Fibroblast of upper back skin (primary cell): ENCODE measurements at places on chromosomes 4 and X.

DNA sequence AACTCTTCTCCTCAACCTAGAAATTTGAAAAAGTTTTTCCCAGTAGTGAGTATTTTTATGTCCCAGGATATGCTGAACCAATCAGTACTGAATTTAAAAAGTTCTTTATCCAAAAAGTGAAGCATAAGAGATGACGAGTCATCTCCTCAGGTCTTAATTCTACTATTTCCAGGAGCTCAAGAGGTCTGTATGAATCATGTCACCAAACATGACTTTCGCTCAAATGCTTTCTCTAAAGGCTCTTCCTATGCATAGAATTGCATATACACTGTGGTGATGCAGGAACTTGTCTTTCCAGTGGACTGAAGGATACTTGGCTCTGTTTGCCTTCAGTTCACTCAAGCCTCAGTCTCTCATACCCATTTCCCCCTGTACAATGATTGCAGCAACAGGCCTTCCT lies 36.1 kb downstream of the ZNF41 start:
- DNase-seq = no peak

- DNase-seq = no peak
Observed at GRCh38 chr4:96025011-96025410, 185.1 kb downstream of the PDHA2 start.

DNA sequence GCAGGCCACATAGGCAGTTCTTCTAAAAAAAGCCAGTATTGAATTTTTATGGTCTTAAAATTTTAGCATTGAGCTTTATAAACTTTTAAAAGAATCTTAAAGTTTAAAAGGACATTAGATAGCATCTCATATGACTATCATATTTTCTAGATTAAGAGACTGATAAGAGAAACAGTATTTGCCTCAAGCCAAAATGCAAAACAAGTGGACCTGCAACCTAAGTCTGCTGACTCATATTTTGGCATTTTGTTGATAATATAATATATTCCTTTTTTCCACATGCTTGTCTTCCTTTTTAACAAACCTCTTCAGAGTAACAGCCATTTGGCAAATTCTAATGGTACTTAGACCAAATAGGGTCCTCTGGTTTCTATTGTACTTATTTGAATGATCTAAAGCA lies 328.5 kb upstream of the GALNTL6 start:
- DNase-seq = no peak

- DNase-seq = peak; percentile 41
Observed at GRCh38 chr4:188934320-188934962, 795.2 kb downstream of the TRIML1 start.

GRCh38 chrX:22136711-22137110 lies 104.6 kb downstream of the PHEX start:
- DNase-seq = no peak

DNA sequence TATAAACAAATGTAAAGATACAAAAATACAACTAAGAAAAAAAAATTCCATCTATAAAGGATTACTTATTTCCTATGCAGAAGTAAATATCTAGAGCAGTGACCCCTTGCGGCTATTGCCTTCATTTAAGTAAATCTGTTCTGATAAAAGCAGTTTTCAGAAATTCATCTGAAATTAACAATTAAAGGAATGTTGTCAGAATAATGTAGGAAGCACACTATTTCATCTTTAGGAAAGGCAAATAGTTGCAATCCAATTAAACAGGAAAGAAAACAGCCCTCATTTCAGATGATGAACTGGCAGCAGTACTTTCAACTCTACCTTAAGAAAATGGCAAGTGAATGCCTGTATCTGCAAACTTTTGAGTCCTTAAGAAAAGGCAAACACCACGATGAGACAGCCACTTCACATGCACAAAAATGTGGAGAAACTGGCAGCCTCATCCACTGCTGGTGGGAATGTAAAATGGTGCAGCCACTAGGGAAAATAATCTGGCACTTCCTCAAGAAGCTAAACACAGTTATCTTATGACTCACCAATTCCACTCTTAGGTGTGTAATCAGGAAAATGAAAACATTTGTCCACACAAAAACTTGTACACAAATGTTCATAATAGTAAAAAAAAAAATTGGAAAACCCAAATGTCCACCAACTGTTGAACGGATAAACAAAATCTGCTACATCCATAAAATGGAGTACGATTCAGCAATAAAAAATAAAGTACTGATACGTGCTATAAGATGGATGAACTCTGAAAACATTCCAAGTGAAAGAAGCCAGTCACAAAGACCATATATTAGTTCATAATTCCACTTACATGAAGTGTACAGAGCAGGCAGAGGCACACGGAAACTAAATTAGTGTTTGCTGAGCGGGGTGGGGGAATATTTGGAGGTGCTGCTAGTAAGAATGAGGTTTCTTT lies 2.0 kb upstream of the THAP9 start:
- DNase-seq = peak; percentile 91

GRCh38 chr4:38385093-38386004 lies 278.6 kb upstream of the KLF3 start:
- peak; percentile 81 for DNase-seq

GRCh38 chr4:576991-577498 lies 950 bp upstream of the TMEM271 start:
- DNase-seq = no peak

DNA sequence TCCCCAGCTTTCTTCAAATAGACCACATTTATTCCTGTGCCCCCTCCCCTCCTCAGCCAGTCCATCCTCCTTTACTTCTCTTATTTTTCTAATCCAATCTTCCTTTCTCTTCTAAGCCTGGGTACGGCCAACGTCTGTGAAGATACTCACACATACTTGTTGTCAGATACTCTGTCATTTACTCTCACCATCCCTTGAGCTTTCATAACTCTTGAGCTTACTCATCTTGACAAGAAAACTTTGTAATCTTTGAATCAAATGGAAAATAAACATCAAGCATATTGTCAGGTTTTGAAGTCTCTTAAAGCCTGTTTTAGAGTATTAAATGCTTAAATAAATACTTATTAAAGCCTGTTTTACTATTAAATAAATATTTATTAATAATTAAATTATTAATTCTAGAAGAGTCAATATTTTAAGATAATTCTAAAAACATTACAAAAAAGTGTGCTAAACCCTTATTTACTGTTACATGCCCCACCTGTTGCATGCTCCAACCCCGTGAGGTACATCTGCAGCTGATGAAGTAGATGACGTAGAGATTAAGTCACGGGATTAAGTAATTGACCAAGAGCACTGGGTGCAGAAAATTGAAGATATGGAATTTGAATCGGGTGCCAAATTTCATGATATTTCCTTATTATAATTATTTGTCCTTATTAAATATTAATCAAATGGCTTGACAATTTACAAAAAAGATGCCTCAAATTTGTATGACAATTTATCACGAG lies 1.5 kb upstream of the TRIML2 start:
- peak; percentile 18 for DNase-seq

GRCh38 chrX:76127341-76127740 lies 45.5 kb upstream of the PBDC1 start:
- DNase-seq = no peak

- no peak for DNase-seq
Observed at GRCh38 chrX:84186603-84187532, 1.1 kb downstream of the RPS6KA6 start.

- DNase-seq = no peak
Observed at GRCh38 chrX:129932821-129933321, 26.9 kb downstream of the UTP14A start.

DNA sequence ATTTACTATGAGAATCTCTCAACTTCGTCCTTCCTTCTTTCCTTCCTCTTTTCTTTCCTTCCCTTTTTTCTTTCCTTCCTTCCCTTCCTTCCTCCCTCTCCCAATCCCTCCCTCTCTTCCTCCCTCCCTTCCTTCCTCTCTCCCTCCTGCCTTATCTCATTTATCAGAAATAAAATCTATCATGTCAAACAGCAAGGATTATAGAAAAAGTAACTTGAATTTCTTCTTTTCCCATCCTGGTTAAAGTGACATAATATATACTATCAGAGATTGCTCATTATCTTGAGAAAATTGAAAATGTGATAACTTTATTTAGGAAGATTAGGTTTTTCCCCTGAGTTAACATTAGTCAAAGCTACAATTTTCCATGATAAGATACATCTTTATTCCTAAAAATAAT lies 5.6 kb downstream of the TIGD4 start:
- DNase-seq = no peak

- no peak for DNase-seq
Observed at GRCh38 chr4:179626687-179627086, 2184.4 kb upstream of the AGA start.

DNA sequence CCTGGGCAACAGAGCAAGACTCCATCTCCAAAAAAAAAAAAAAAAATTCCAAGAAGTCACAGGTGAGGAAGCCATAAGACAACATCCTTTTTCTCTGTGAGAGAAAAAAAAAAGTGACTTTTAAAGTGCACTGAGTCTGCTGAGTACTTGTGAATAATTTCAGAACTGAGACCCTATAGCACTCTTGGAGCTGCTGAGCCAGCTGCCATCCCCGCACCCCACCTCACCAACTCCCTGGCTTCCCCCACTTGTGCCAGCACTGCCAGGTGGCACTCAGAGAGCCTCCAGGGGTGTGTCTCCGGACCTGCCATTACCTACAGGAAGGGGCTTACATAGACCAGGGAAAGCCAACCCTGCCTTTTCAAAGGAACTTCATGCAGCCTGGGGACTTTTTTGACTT lies 39.2 kb upstream of the HS3ST1 start:
- DNase-seq = no peak

GRCh38 chrX:2967998-2968909 lies 38.1 kb upstream of the ARSH start:
- DNase-seq = peak; percentile 68

GRCh38 chrX:127459790-127460189 lies 592.4 kb downstream of the ACTRT1 start:
- DNase-seq = no peak

DNA sequence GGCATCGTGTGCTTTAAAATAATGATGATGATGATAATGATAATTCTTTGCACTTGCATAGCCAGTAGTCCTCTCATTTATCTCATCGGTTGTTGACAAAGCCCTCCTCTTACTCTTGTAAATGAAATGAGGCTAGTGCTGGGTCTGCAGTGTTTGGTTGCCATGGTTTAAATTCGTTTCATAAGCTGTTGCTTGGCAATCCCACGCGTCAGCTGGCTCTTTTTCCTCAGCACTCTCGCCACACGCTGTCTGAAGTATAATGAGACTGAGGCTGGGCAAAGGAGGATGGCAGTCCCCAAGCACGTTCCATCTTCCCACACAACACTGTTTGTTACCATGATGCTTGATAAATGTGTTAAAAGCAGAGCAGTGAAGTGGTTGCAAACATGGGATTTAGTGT lies 15.5 kb downstream of the PAGE4 start:
- no peak for DNase-seq

- no peak for DNase-seq
Observed at GRCh38 chr4:6620296-6620695, 20.2 kb upstream of the MRFAP1 start.

GRCh38 chr4:53608242-53608641 lies 17.0 kb upstream of the LNX1 start:
- no peak for DNase-seq

GRCh38 chr4:177555007-177555574 lies 112.9 kb upstream of the AGA start:
- peak; percentile 50 for DNase-seq

- no peak for DNase-seq
Observed at GRCh38 chr4:90030953-90031352, 96.2 kb upstream of the CCSER1 start.

- DNase-seq = peak; percentile 86
Observed at GRCh38 chr4:184444215-184444952, 30.0 kb downstream of the IRF2 start.

- no peak for DNase-seq
Observed at GRCh38 chrX:30147996-30148643, 67.2 kb upstream of the MAGEB2 start.

DNA sequence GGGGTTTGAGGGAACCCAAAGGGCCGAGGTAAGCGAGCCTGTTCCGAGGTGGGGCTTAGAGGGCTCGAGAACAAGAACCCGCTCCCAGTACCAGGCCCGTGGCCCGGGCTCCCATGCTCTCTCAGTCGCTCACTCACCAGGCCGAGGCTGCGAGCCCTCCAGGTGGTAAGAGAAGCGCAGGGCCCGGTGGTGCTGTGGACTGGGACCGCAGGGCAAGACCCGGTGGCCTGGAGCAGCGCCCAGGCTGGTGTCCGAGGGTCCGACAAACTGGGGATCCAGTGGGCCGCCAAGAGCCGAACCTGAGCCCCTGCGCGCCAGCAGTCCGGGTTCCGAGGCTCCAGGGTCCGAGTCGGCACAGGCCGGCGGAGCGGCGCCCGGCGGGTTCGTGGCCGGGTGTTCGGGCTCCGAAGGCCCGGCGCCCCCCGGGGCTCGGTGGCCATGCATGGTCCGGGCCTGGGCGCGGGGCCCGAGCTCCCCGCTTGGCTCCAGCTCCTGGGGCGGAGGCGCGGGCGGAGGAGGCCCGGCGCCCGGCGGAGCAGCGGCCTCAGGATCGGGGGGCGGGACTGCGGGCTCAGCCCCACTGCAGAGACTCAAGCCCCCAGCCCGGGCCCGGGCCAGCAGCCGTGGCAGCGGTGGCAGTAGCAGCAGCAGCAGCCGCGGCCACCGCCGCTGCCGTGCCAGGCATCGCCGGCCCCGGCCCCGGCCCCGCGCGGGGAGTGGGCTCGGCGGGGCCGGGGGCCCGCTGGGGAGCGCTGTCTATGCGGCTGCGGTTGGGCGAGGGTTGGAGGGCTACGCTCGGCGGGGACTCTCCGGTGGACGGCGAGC lies 833 bp downstream of the FGD1 start:
- DNase-seq = no peak

DNA sequence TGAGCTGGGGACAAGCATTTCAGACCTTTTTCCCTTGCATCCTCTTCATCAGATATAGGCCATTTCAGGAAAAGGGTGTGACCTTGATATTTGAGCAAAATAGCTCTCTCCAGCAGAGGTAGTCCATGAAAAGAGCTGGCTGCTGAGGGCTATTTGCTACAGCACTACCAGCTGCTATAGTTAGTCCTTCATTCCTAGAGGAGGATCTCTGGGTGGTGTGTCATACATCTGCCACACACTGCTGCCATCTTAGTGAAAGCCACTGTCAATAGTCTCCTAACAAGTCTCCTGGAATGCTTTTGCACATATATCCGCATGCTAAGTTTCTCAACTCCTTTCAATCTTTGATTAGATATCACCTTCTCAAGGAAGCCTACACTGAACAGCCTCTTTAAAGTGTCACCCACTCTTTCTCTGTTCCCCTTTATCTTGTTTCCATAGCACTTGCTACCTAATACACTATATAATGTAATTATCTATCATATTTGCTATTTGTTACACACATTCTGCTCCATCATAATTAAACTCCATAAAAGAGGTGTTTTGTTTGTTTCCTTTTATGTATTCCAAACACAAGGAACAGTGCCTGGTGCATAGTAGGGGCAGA lies 131.9 kb downstream of the TBC1D19 start:
- no peak for DNase-seq

DNA sequence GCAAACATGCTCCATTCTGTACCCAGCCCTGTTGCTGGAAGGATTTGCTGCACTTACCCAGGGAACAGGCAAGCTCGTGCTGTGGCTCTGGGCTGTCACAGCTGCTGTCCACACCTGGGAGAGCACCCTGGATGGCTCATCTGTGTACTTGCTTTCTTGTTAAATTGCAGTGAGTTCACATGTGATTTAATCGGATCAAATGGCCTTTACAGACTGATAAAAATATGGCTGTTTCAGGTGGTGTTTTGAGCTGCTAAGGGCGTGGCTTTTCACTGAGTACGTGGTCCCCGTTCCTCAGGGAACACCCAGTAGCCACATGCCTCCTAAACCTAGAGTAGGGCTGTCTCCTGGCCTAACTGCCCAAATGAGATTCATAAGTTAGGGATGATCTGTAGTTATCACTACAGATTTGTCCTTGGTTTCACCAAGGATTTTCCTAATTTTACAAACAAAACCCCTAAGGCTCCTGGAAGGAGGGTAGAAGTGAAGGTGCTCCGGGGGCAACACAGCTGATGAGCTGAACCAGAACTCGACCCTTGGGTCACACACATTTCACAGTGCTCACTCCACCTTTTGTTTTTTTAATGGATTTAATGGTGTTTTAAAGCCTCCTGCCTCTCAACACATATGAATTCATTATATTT lies 13.7 kb downstream of the KLKB1 start:
- no peak for DNase-seq
